ENCODE measurements at places on chromosomes 7 and 10.

DNA sequence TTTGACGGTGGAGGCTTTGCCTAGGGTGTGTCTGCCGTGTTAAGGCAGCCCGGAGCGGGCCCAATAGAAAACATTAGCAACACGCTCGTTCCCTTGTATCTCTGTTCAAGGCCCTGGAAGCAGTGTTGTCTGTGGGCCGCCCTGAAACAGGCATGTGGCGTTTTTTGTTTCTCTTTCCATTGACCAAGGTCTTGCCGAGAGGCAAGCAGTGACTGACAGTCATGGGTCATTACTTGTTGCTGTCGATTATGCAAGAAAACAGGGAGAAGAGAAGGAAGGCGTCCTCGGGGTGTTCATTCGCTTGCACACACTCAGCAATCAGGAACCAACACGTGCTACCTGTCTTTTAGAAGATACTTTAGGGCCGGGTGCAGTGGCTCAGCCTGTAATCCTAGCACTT is 92.5 kb downstream of the EZH2 start:
- DNase-seq = no peak

DNA sequence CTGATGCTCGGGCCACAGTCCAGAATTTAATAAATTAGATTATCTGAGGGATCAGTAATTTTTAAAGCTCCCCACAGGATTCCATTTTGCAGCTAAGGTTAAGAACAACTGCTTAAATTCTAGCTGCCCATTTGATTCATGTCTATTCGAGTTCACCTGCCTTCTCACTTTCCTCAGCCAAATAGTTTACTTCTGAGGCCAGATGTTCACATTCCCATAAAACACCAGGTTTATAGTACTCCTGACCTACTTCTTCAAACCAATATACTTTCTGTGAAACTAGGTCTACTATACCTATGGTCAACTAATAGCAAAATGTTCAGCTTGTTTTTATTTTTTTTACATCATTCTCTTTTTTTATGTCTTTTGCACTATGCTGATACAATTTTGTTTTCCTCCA is 86.3 kb downstream of the GPR158 start:
- DNase-seq = no peak

GRCh38 chr10:123459371-123460091 is 206.6 kb upstream of the GPR26 start:
- no peak for DNase-seq

DNA sequence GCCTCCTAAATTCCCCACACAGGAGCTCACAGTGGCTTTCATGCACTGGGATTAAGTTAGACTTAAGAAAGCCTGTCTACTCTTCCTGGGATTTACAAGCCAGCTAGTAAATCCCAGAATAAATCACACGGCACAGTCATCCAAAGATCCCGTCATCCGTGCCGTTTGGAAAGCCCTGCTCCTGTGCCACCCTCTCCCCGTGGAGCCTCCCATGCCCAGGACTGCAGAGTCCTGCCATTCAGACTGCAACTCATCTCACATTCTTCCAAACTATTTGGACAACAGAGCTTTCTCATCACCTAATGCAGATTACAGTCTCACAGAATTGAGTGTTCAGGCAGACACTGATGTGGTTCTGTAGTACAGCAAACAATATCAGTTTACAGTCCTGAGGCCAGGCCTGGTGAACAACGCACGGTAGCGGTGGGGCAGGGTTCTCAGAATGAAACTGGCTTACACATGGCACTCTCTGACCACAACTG is 166.5 kb downstream of the EGFR start:
- no peak for DNase-seq

- no peak for DNase-seq
Measured at GRCh38 chr10:18334116-18334867, 194.1 kb downstream of the CACNB2 start.

DNA sequence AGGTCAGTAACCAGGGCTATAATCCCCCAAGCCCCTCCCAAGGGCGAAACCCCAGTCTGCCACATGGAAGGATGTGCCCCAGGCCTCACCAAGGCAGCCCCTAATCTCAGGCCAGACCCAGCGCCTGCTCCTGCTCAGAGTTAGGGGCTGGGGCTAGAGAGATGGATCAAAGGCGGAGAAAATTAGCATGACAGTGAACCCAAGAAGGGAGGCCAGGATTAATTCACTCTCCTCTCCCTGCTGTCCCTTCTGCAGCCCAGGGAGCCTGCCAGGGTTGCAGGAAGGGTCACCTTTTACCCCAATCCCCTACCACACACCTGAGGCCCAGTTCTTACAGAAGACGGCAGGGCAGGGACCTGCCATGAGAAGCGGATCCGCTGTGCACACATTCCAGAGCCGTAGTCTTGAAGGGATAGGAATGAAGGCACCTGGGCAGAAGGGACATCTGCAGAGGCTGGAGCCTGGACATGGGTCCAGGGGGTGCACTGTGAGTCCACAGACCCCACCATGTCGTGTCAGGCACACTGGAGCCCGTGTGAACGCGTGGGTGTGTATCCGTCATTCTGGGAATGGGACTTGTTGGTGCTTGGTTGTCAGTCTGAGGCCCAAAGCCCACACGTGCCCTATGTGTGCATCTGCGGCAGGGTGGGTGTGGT is 11.9 kb upstream of the ZMIZ1 start:
- DNase-seq = no peak

DNA sequence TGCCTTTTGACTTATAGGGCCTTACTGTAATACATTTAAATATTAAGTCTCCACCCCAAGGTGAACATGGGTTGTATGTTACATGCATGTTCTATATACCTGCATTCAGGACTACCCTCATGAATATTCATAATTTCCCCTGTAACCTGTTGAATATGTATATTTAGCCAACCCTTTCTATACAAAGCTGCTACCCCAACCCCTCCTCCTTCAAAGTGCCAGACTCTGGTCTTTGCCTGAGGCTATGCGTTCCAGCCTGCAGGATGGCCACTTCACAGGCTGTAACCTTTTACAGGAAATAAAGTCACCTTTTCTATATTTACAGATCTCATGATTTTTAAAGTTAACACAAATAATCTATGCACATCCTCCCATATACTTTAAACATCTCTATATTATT is 10.1 kb upstream of the UNC5B start:
- DNase-seq = no peak

GRCh38 chr7:74271742-74272141 is 17.5 kb upstream of the CLIP2 start:
- DNase-seq = no peak

DNA sequence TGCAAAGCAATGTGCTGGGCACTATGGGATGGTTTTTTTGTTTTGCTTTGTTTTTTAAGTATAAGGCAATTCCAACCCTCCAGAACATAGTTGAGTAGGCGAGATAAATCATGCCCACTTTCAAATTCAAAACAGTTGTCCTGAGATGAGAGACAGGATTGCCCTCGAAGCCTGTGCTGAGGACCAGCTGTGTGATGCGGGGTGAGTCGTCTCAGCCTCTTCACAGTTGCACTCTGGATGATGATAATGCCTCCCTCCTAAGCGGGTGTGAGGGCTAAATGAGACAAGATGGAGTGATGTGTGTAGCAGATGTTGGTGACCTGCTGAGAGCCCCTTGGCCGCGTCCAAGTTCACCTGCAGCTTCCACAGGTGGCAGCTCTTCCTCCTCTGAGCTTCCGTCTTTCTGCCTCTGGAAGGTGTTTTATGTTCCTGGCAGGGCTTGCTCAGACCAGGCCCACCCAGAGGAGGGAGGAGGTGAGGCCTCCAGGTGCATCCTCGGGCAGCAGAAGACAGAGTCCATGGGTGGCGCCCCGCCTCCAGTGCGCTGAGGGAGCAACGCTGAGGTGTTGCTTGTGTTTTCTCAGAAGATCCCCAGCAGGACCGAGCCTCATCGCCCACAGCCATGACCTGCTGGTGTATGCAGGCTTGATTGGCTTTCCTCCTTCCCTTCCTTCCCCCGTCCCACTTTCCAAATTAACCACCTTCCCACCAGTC is 30.6 kb downstream of the ECHDC3 start:
- no peak for DNase-seq

GRCh38 chr10:104349623-104350126 is 4.0 kb upstream of the CFAP58 start:
- DNase-seq = peak; percentile 72

- no peak for DNase-seq
Measured at GRCh38 chr7:100373261-100373831, at the start of gene PILRA. Gene PILRA, plus strand, starts transcription at chr7:100373487. Its CDS starts 170 bp downstream, at chr7:100373657.

DNA sequence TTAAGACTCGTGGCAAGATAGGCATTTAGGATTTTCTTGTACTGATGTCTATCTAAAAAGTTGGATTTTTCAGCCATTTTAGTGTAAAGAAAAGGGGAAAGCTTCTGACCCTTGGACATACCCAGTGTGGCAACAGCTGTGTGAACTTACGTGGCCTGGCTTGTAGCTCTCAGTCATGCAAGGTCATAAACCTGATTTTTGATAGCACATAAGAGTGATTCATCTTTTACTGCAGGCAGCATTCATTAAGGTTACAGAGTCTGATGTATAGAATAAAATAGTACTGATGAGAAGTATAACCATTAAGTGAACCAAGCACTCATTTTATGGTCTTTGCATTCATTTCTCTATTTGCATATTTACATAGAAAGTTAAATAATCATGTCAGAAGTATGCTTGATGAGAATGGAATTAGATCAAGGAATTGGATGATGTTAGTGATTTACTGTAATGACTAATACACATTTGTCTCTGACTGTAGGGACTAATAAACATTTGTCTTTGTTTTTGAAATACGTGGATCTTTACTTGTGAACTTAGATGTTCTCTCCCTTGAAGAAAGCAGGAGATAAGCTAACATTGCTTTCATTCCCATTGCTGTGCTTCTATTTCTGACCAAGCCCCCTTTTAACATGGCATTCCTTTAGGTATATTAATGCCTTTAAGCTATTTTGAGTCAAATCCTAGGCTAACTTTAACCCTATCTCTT is 88.2 kb downstream of the GSDME start:
- DNase-seq = peak; percentile 32

- DNase-seq = no peak
Measured at GRCh38 chr10:57314046-57314445, 953.0 kb upstream of the ZWINT start.

- DNase-seq = no peak
Measured at GRCh38 chr10:130175074-130175473, 38.9 kb downstream of the GLRX3 start.

- peak; percentile 91 for DNase-seq
Measured at GRCh38 chr10:79266543-79267312, 80.5 kb upstream of the PPIF start.

DNA sequence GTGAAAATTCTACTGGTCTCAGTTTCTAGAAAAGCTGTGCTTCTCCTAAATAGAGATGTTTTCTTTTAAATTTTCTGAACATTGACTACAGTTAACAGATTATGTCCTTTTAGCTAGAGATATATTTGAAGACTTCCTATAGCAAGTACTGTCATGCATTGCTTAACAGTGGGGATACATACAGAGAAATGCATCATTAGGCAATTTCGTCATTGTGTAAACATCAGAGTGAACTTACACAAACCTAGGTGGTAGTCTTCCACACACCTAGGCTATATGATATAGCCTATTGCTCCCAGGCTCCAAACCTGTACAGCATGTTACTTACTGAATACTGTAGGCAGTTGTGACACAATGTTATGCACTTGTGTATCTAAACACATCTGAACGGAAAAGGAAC is 28.5 kb downstream of the PIK3CG start:
- DNase-seq = no peak

GRCh38 chr10:5413012-5413938 is 918 bp downstream of the NET1 start:
- peak; percentile 50 for DNase-seq

All from fibroblast of skin of right quadriceps (primary cell).